ENCODE measurements at places on chromosomes 3 and 15.

GRCh38 chr3:194760494-194761137, 74.9 kb downstream of the FAM43A start:
- DNase-seq: no peak

GRCh38 chr3:149368201-149368673, 9.2 kb downstream of the TM4SF1 start:
- DNase-seq: no peak

- no peak for DNase-seq
Measured at GRCh38 chr15:79394231-79394630, 37.9 kb upstream of the MINAR1 start.

- DNase-seq: no peak
Measured at GRCh38 chr15:57054204-57054750, 135.8 kb downstream of the TCF12 start.
